Occipital lobe (tissue), 3 donors: ENCODE measurements at places on chromosomes 4 and X. TPM values are rescaled to one million over a fixed set of nuclear protein-coding genes. Genes with fewer than 3 reads are reported as not detected.

MAGEA8 gene
- not detected for total RNA-seq

NOX1 gene
- total RNA-seq, result not detected

SPANXA2 gene
- total RNA-seq, result not detected

- no peak for DNase-seq
Observed at GRCh38 chrX:47187106-47187677, 6.4 kb upstream of the UBA1 start.

DNA sequence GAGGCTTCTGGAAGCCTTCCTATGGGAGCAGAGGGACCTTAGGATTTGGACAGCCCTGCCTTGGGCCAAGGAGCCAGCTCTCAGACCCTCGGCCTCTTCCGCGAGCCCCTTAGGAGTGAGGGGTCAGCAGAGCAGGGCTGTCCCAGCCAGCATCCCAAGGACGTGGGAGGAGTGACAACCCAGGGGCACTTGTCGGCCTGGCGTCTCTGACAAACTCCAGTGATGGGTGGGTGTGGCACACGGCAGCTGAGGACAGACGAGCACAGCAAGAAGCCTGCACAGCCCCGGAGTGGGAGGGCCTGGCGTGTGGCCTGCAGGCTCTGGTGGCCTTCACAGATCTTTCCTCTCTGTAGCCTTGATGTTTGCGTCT lies 11.6 kb upstream of the TNIP2 start:
- DNase-seq, result no peak

GRCh38 chr4:22515888-22516541 lies at the start of gene ADGRA3:
Gene ADGRA3 (minus strand): TSS chr4:22516066. CDS start chr4:22515784, 282 bp downstream.
- peak; percentile 42 for DNase-seq

GRCh38 chr4:183561905-183562304 lies 57.0 kb downstream of the ING2 start:
- no peak for DNase-seq

GRCh38 chrX:13283512-13283911 lies 36.3 kb downstream of the ATXN3L start:
- no peak for DNase-seq

DNA sequence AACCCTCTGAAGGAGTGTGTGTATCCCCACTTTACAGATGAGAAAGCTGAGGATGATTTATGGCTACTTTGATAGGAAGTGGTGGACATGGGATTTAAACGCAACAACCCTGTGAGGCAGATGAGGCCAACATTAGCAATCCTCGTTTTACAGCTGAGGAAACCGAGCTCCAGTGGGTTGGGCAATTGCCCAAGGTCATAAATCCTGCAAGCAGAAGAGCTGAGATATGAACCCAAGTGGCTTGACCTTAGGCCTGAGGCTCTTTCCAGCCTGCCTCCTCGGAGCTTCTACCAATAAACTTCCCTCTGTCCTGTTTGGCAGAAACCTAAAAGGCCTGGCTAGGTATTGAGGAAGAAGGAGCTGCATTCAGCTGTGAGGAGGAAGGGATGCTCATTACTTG lies 185.5 kb upstream of the RBPJ start:
- no peak for DNase-seq

DNA sequence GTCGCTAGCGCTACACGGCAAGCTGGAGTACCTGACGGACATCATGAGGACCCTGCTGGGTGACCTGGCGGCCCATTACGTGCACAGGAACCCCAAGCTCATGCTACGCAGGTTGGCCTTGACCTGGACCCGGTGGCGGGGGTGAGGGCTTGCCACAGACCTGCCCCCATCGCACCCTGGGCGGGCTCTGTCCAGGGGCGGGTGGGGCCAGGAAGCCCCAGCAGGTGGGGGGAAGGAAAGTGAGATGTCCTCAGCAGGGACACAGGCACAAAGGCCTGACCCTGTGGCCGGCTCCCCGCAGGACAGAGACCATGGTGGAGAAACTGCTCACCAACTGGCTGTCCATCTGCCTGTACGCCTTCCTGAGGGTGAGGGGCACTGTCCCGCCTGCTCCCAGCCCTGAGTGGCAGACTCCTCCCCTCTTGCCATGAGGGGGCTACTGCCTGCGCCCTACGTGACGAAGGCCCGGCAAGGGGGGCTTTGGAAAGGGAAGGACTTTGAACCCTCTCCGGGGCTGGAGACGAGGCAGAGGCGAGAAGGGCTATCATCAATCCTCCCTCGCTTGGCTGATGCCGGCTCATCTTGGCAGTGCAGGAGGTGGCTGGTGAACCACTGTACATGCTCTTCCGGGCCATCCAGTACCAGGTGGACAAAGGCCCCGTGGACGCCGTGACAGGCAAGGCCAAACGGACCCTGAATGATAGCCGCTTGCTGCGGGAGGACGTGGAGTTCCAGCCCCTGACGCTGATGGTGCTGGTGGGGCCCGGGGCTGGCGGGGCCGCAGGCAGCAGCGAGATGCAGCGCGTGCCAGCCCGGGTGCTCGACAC lies 5.3 kb upstream of the SRPK3 start:
- DNase-seq, result no peak

- DNase-seq, result no peak
Observed at GRCh38 chr4:104138116-104138515, 356.6 kb downstream of the CXXC4 start.

- no peak for DNase-seq
Observed at GRCh38 chr4:183797011-183797444, 108.1 kb upstream of the STOX2 start.

- DNase-seq, result no peak
Observed at GRCh38 chr4:38130884-38131283, 170.7 kb downstream of the PTTG2 start.

DNA sequence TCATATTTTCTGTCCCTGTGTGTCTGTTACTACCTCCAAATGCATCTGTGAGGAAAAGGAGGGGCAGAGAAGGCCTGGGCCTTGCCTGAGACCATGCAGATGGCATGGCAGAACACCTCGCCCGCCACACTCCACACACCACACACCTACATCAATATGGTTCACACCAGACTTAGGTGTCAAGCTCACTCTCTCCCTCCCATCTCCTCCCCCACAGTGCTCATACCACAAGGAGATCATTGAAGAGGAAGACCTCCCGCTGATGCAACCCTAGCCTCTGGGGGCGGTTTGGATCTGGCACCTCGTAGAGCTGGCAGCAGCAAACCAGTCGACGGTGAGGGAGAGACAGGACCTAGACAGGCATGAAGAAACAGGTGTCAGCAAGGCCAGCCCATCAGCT lies 16.6 kb upstream of the KDM5C start:
- no peak for DNase-seq
